ENCODE measurements at places on chromosomes 6 and 20.

GRCh38 chr6:110307368-110307767 is 50.8 kb downstream of the METTL24 start:
- no peak for DNase-seq

GRCh38 chr20:47142774-47143170 is 213.7 kb downstream of the ZMYND8 start:
- DNase-seq: no peak

DNA sequence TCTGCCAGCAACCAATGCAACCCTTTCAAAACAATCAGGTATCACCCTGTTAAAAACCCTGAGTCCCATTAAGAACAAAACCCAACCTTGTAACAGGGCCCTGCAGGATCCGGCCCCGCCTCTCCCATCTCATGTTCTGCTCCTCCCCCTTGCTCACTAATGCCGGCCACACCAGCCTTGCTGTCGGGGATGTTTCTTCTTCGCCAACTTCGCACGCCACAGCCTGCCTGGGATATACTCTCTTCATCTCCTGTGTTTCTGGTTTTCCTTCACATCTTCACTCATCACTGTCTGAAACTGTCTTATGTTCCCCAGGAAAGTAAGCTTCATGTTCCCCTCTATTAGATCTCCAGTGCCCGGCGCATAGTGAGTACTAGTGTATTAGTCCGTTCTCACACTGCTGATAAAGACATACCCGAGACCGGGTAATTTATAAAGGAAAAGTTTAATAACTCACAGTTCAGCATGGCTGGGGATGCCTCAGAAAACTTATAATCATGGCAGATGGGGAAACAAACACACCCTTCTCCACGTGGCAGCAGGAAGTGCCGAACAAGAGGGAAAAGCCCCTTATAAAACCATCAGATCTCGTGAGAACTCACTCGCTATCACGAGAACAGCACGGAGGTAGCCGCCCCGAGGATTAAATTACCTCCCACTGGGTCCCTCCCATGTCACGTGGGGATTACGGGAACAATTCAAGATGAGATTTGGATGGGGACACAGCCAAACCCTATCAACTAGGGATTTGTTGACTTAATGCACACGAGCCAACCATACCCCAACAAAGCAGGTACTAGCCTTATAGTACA is 5.1 kb downstream of the TP53RK start:
- DNase-seq: peak; percentile 59

- no peak for DNase-seq
Measured at GRCh38 chr20:46833360-46833759, 61.3 kb upstream of the EYA2 start.

GRCh38 chr20:62127799-62128198 is 5.5 kb downstream of the LSM14B start:
- no peak for DNase-seq

All from kidney tubule cell (primary cell).